ENCODE measurements at places on chromosomes 7 and 10. TPM values are rescaled to one million over a fixed set of nuclear protein-coding genes. Genes with fewer than 3 reads are reported as not detected.

DNA sequence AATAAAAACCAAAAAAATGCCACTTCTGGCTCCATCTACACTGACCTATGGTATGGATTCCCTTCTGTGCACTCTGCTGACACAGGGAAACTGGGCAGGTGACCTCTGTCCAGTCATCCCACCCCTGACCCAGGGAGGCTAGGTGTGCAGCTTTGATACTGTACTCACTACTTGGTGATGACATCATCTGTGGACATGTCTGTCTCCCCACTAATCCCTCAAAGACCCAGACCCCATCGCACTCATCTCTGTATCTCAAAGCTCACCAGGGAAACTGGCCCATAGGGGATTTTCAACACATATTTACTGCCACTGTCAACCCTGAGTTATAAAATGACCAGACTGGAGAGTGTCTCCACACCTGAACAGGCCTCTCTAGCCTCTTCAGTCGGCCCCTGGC is 10.6 kb downstream of the SGMS1 start:
- no peak for DNase-seq

GRCh38 chr10:93030409-93030808 is 30.2 kb upstream of the CYP26C1 start:
- no peak for DNase-seq

DNA sequence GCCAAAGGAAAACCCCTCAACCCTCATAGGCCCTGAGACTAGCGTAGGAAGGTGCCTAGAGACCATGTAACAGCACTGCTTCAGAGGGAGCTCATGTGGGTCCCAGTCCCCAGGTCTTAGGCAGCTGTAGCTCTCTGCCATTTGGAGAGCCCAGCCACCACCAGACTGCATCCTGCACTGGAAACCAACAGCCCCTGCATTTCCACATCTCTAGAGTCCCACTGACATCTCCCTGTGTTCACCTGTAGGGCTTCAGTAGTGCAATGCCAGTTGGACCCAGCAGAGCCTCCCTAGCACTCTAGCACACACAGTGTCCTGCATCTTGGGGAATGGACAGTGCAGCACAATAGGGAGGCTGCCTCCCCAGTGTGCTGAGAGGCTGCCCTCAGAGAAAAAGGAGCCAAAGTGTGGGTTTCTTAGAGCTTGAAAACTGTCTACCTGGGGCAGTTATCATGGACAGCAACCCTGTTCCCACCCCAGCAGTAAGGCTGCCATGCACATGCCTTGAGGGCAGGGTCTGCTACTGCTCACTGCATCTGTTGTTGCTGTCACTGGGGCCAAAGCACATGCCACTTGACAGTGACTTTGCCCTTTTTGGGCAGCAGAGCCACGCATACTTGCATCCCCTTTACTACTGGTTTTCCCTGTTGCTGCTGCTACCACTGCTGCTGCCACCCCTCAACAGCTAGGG is 46.7 kb upstream of the ANTXRL start:
- DNase-seq: peak; percentile 72

GRCh38 chr7:68800316-68800715 is 798.0 kb upstream of the AUTS2 start:
- DNase-seq: no peak

GRCh38 chr7:137399827-137400823 is 56.6 kb upstream of the PTN start:
- DNase-seq: no peak

DNA sequence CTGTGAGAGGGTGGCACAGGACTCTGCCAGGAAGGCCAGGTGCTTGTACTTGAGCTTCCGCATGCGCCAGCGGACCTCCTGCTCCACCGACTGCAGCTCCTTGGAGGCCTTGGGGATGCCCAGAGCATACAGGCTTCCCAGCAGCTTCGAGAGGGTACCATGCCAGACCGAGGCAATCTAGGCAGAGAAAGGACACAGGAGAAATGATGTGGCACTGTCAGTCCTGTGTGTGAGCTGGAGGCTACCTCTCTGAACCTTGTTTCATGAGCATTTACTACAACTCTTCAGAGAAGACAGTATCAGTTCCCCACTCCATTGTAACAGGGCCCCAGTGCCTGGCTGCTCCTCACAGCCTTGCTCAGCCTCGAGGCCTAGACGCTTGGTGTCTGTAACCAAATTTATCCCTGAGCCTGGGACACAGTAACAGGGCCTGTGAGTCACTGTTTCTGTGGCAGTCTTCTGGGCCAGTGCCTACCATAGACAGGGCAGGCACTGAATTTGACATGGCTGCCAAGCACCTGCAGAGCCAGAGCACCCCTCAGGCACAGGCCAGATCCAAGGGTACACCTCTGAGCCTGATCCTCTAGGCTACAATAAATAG is 5.8 kb downstream of the TBRG4 start:
- no peak for DNase-seq

DNA sequence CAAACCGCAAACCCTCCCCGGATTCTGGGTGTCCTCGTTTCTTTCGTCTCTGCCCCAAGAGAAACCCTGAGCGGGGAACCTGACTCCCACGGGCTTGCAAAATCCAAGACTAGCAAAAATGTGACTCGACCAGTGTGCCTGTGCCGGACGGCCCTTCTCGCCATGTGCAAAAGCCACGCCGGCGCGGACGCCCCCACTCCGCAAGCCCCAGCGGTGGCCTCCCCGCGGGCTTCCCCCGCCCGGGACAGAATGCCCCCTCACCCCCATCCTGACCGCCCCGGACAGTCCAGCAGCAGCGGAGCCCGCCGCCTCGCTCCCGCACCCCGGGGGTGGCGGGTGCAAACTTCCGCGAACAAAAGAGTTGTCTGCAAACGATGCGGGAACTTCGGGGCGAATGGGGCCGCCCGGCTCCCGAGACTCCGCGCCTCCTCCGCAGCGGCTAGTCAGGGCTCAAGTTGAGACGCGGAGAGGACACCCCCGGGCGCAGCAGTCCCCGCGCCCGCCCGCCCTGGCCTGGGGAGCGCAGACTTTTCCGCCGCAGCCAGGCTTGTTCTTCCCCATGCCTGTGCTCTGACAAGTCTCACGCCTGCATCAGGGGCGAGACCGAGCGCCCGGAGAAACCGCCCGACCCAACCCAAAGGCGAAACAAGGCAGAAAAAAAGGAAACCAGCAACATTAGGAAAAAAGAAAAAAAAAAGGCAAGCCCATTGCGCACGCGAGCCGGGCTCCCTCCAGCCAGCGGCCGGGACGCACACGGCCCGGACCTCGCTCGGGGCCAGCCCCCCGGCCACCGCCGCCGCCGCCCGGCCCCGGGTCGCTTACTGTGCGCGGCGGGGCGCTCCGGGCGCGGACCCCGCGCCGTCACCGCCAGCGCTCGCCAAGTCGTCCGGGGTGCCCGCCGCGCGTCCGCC is 732 bp downstream of the FAM53B start:
- peak; percentile 92 for DNase-seq

DNA sequence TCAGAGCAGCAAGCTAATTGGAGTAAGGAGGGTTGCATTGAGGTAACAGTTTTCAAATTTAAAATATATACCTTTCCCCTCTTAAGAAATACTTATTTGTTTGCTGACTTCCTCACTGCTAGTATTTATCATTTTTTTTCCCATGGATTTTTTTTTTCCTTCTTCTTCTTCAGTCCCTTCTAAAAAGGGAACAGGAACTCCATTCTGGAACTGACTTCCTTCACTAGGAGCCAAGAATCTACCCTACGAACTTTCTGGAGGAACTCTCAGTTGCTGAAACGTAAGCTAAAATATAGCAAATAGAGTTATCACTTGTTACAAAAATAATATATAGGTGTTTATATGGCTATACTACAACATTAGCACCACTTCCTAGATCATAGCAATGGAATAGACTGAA is 95.4 kb downstream of the HGF start:
- DNase-seq: no peak

DNA sequence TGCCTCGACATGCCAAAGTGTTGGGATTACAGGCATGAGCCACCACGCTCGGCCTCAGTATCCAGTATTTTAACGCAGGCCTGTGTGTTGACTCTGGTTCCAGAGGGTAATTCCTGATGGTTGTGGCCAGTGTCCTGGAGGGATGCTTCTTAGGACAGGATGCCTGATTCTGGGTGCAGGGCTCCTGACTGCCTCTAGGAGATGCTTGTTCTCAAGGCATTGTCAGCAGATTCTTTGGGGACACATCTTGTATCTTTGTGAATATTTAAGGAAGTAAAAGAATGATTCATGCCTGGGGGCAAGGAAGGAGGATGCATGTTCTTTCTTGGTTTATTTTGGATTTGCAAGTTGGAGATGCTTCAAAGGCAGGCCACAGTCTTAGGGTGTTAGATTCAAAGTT is 2.2 kb downstream of the ZDHHC4 start:
- DNase-seq: no peak

DNA sequence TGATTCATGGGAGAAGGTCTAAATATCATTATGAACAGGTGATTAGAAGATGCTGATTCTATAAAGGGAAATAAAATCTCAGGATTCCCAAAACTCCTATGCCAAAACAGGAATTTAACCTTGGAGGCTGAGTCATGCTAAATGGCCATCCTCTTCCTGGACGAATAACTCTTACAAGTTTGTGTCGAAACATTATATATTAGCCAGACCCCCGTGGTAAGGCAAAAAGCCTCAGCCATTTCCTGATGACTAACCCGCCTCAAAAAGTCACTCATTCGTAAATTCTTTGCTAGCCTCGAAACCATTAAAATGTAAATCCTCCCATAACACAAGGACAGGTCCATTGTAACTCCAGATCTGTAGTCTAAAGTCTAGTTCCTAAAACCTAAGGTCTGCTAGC is 32.0 kb downstream of the CUL2 start:
- no peak for DNase-seq

GRCh38 chr7:95041031-95041430 is 133.6 kb downstream of the PPP1R9A start:
- no peak for DNase-seq

DNA sequence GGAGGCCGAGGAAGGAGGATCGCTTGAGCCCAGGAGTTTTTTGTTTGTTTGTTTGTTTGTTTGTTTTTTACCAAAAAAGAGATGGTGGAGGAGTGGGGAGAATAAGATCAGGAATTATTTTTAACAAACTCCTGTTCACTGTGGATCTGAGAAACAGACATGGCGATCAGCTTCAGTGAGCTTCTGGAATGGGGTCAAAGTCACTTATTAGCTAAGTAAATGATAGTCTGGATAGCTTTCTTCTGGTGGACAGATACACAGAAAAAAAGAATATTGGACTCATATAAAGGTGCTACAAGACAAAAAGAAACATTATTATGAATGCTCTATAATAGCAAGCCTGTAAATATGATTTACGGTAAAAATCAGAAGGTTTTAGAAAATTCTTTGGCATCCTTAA is 85.1 kb downstream of the POU6F2 start:
- no peak for DNase-seq

DNA sequence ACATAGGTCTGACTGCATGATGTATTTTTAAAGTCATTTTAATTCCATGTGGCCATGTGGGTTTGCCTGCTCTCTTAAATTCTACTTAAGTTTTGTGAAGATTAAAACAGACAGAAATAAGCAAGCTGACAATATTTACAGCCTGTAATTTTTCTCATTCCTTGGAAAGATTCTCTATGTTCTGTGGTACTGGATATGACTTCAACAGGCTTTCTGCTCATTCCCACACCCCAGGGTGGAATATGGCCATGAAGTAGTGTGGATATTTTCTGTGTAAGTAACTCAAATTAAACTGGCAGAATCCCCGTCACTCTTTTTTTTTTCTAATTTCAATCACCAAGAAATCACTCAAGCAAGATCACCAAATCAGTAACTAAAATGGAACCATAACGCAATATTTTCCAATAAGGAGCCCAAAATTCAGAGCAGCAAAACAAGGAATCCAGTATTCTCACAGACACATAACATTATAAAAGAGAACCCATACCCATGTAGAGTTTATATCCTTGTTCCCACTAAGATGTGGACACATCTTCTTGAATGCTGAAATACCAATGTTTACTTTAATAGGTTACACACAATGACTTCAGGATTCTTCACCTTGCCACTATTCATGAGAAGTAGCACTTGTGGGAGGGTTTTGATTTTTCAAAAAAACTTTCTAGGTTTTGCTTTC is 5.7 kb downstream of the HOXA5 start:
- no peak for DNase-seq

Gene LAMB1
- total RNA-seq: 236 TPM

Gene NPSR1
- not detected for total RNA-seq

Gene PRKAG2
- total RNA-seq: 94.7 TPM

Gene UPK3BL2
- total RNA-seq: 2.1 TPM

Gene APBB1IP
- total RNA-seq: 2.6 TPM

Gene KLHL7
- 35.0 TPM for total RNA-seq

Gene RBP3
- total RNA-seq: not detected
